Femur (tissue), 1 donor: ENCODE measurements at places on chromosomes 16 and 17.
A peak's percentile ranks its signal among the peaks of the same experiment; 100 is the strongest.

DNA sequence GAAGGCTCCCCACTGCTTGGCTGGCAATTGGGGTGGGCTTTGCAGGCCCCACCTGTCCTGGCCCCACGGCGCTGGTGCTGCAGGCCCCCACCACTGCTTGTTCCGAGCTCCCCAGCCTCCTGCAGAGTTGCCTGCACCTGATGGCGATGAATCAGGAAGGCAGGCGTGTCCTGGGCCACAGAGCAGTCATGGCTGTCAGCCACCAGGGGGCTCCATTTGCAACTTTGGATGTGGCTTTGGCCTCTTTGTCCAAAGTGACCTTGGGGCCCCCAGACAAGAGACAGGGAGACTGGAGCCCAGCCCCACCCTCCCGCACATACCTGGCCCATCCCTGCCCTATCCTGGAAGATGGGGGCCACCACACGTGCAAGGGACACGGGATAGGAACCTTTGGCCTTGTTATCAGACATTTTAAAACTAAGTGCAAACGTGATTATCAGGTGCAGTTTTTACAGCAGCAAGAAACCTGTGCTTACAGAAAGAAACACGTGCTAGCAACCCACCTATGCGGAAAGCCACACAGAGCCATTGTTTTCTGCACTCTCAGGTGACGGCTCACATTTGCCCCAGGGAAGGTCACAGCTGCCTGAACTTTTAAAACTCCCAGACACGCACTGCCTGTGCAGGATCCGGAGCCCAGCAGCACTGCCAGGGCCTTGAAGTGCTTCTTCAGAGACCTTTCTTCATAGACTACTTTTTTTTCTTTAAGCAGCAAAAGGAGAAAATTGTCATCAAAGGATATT is at the start of gene DNASE1:
TSS of gene DNASE1 (plus strand) at position 443 of the 743 bp plus-strand sequence. CDS start 683 bp downstream, outside the sequence.
- peak; percentile 60 for DNase-seq

GRCh38 chr16:20051147-20051546 is 22.5 kb downstream of the GPR139 start:
- no peak for DNase-seq

DNA sequence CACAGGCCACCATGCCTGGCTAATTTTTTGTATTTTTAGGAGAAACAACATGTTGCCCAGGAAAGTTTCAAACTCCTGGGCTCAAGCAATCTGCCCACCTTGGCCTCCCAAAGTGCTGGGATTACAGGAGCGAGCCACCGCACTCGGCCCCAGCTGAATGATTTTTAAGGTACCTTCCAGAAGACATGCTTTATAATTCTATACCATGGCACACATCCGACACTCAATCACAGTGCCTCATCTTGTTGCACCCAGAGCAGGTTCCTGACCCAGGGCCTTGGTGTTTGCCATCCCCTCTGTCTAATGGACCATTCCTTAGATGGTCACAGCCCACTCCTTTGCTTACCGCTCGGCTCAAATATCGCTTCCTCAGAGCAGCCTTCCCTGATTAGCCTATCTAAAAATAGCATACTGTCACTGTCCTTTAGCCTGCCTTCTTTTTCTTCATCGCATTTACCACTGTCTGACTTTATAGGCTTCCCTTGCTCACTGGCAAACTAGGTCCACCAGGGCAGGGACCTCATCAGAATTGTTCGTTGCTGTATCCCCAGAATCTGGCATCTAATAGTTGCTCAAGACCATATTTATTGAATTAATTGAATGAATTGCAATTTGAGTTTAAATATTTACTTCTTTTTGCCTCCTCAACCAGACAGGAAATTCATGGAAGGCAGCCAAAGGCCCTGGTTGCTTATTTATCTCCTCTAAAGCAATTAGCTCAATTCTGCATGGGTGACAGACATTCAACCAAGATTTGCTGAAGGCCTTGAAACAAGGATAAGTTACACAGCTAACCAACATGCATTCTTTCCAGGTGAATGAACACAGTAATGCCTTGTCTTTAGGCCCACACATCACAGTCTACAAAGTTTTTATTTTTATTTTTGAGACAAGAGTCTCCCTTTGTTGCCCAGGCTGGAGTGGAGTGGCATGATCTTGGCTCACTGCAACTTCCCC is 6.3 kb upstream of the TENT4B start:
- DNase-seq: no peak

- DNase-seq: peak; percentile 20
Observed at GRCh38 chr17:4553669-4554068, 1.5 kb downstream of the MYBBP1A start.

GRCh38 chr17:60508384-60508980 is 17.6 kb downstream of the APPBP2 start:
- DNase-seq: no peak

GRCh38 chr16:56626685-56627084 is 1.1 kb downstream of the MT1E start:
- DNase-seq: no peak

GRCh38 chr17:77439189-77440018 is 298.6 kb downstream of the SEC14L1 start:
- DNase-seq: no peak

- no peak for DNase-seq
Observed at GRCh38 chr16:10090816-10091215, 91.4 kb downstream of the GRIN2A start.

GRCh38 chr16:31708348-31708747 is 165.3 kb upstream of the ZNF267 start:
- no peak for DNase-seq

DNA sequence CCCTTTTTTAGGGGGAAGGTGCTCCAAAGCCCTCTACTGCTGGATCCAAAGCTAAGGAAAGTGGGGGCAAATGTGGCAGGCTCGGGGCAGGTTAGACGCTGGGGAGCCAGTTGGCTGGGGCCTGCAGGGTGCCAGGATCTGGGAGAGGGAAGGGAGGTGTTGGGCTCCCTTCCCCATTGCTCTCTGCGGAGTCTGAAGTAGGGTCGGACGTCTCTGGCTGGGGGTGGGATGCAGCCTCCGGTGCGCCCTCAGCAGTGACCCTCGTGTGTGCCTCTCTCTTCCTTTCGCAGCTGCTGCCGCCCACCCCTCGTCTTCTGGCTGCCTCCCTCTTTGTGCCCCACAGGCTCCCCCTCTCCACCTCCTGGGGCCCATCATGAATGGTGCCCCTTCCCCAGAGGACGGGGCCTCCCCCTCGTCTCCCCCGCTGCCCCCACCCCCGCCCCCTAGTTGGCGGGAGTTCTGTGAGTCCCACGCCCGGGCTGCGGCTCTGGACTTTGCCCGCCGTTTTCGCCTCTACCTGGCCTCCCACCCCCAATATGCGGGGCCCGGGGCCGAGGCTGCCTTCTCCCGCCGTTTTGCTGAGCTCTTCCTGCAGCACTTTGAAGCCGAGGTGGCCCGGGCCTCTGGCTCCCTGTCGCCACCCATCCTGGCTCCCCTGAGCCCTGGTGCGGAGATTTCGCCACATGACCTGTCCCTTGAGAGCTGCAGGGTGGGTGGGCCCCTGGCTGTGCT is 2.2 kb downstream of the SH2B1 start:
- no peak for DNase-seq

GRCh38 chr17:38852771-38853291 is 690 bp downstream of the RPL23 start:
- no peak for DNase-seq

DNA sequence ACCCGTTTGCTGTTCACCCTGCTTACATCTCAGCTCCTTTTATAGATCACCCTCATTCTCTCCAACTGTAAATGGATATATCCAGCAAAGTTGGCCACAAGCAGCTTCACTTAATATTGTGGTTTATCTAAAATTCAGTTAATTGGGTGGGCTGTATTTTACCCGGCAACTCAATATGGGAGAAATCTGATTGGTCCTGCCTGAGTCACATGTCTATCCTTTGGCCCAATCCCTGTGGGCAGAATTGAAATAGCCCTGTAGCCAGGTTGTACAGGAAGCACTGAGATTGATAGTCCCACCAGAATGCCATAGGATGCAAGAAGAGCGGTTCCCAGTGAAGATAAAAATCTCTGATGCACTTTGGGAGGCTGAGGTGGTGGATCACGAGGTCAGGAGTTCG is 73.2 kb downstream of the AIPL1 start:
- no peak for DNase-seq

DNA sequence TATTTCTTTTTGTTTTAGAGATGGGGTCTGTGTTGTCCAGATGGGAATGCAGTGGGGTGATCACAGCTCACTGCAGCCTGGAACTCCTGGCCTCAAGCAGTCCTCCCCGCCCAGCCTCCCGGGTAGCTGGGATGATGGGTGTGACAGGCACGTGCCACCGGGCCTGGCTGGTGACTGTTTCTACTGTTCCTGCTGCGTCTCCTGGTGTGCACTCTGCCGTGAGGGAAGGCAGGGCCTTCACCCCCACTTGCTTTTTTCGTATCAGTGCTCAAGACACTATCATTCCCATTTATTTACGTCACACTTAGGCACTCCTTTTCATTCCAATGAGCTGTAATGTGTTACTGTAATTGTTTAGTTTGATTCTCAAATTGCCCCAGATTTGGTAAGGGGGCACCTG is 25.3 kb upstream of the PVALEF start:
- DNase-seq: no peak

- DNase-seq: no peak
Observed at GRCh38 chr16:10325783-10326543, 59.9 kb upstream of the ATF7IP2 start.

GRCh38 chr17:42321555-42321954 is 33.3 kb downstream of the STAT5A start:
- no peak for DNase-seq

- peak; percentile 29 for DNase-seq
Observed at GRCh38 chr17:67400193-67400592, 23.1 kb downstream of the PITPNC1 start.

DNA sequence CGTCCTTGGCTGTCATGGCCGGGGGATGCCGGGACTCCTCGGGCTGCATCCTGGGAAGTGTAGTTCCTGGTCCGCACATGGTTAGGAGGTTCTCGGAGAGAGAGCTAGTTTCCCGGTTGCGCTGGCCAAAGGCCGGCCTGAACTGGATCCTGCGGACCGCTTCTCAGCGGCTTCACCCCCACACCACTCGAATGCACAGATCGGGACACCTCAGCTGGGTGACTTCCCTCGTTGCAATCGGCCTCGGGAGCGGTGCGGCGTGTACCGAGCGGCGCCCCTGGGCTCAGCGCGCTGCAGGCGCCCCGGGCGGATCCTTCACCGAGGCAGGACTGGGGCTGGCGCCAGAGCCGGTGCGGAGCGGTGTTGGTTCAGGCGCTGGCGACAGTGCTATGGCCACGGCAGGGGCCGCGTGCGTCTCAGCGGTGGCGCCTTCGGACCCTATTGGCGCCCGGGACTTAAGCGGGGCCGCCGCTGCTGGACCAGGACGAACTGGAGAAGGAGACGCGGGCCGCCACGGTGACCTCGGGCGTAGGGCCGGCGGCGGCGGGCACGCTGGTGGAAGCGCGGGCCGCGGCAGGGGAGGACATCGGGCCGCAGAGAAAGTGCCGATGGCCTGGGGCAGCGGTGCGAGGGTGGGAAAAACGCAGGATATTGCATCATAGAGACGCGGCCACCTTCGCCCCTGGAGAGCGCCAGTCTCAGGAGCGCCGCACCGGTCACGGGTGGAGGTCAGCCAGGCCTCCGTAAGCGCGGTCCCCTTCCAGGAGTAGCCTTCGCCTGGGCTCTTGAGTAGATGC is 11.4 kb downstream of the ZNF629 start:
- peak; percentile 92 for DNase-seq

- DNase-seq: peak; percentile 56
Observed at GRCh38 chr16:89827383-89828198, 684 bp upstream of the SPIRE2 start.

DNA sequence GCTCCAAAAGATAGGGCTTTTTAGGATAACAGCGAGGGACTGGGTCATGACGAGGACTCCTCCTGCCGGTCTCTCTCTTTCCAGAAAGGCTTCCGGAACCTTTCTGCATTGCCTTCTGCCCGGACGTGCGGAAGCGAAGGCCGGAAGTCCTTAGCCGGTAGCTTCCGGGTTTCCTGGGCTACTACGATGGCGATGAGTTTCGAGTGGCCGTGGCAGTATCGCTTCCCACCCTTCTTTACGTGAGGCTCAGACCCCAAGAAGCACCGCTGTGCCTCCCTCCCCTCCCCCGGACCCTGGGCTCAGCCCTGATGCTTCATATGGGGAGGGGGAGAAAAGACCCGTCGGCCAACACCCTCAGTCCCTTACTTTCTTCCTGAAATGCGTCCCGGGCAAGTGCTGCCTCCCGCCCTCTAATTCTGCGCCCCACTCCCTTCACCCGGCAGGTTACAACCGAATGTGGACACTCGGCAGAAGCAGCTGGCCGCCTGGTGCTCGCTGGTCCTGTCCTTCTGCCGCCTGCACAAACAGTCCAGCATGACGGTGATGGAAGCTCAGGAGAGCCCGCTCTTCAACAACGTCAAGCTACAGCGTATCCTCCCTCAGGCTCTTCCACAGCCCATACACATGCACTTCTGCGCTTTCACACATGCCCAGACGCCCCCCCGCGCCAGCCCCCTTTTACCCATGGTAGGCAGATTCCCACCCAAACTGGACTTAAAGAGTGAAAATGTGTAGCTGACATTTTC is at the start of gene VPS25:
TSS of gene VPS25 (plus strand) at position 160 of the 746 bp plus-strand sequence. CDS start at position 187, 27 bp downstream.
- DNase-seq: peak; percentile 89

GRCh38 chr17:79910985-79911361 is 71.7 kb upstream of the CBX4 start:
- no peak for DNase-seq

DNA sequence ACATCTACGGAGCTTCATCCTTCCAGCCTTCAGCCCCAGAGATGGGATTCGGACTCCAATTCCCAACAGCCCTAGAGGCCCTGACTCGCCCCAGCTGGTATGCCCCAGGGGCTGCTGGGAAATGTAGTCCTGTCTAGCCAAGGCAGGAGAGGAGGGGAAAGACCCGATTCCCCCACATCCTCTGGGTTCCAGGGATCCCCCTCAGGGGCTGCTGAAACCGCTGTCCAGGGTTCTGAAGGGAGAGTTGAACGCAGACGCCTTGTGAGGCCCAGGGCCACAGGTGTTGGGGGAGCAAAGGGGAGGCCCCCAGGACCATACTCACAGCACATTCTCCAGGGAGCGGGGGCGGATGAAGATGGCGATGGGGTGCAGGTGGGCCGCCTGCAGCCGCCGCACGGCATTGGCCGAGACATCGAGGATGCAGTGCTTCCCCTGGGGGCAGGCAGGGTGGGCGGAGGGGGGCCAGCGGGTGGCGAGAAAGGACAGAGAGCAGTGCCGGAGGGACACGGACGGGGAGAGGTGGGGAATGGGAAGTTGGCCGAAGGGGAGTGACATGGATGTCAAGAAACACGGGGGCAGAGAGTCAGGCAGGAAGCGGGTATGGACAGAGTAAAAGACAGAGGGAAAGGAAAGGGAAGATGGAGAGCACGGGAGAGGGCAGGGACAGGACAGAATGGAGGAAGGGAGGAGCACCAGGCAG is 12.6 kb upstream of the ASGR1 start:
- peak; percentile 68 for DNase-seq

GRCh38 chr16:67946966-67947558 is 3.1 kb upstream of the LCAT start:
- no peak for DNase-seq

DNA sequence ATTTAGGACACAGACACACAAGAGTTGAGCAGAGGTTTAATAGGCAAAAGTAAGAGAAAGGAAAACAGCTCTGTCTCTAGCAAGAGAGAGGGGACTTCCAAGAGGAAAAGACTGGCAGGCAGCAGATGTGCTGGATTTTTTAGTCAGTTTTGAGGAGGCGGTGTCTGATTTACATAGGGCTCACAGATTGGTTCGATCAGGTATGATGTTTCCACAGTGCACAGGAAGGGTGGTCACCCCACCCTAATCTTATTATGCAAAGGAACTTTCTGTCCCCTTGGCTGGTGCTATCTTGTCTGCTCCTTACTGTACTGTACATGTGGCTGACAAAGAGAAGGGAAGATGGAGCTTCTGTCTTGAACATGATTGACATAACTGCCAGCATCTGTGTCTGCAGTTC is 25.3 kb downstream of the BFAR start:
- DNase-seq: no peak
